SJSA1 (cell line): ENCODE measurements at places on chromosomes 1 and 21.

GRCh38 chr1:222057162-222057561, 315.3 kb upstream of the DUSP10 start:
- H3K36me3 ChIP-seq = no peaks in the 10 kb centered on the region
- no peak overlapping the region for H3K27ac ChIP-seq
- H3K4me3 ChIP-seq = no peak overlapping the region
- no peak for DNase-seq

DNA sequence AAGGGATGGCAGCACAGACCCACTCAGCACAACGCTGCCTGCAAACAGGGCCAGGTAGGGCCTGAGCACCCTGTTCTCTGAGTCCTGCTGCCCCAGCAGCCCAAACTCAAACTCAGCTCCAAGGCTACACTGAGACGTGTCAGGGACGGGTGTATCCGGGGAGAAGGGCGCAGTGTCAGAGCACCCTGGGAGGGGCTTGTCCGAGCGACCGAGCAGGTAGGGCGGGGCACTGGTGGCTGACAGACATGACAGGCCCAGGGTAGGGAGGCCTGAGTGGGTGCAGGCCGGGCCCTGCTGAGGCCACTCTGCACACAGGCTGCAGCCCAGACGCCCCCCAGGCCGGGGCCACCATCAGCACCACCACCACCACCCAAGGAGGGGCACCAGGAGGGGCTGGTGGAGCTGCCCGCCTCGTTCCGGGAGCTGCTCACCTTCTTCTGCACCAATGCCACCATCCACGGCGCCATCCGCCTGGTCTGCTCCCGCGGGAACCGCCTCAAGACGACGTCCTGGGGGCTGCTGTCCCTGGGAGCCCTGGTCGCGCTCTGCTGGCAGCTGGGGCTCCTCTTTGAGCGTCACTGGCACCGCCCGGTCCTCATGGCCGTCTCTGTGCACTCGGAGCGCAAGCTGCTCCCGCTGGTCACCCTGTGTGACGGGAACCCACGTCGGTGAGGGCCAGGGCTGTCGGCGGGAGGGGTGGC, 5.5 kb downstream of the SCNN1D start:
- DNase-seq = no peak
- H3K4me3 ChIP-seq = no peak overlapping the region
- H3K27me3 ChIP-seq = no peaks in the 10 kb centered on the region
- H3K36me3 ChIP-seq = peaks cover 2% of the 10 kb centered on the region; the same call in 1 of the 2 replicates
- peaks cover 25% of the 10 kb centered on the region for H3K4me1 ChIP-seq

DNA sequence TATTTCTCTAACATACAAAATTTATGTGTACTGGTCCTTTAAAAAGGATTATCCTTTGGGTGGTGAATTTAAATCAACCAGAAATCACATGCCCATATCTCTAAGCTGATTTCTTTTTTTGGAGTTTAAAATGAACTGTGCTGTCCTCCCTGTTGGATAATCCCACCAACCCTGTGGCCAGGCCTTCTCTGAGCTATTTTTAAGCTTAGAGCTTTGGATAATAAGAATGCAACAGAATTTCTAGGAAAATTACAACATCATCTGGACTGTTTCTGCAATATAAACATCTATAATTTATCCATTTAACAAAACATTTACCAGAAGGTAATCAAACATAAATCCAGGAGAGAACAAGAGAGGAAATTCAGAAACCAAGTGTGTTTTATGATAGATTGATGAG, 88.3 kb downstream of the LRRC40 start:
- H3K27me3 ChIP-seq = peaks cover 5% of the 10 kb centered on the region; the same call in 1 of the 2 replicates
- H3K4me3 ChIP-seq = no peak overlapping the region
- DNase-seq = no peak
- no peak overlapping the region for H3K27ac ChIP-seq

GRCh38 chr1:177170756-177171535, at the start of gene BRINP2:
TSS of gene BRINP2 (plus strand) at chr1:177170958. CDS start at chr1:177229877, 58,919 bp downstream.
- H3K36me3 ChIP-seq = no peaks in the 10 kb centered on the region
- no peak within 1 kb of the TSS for H3K27ac ChIP-seq
- H3K27me3 ChIP-seq = peaks cover 64% of the 10 kb centered on the region
- no peak within 1 kb of the TSS for H3K4me3 ChIP-seq
- DNase-seq = no peak
- peaks cover 3% of the 10 kb centered on the region; the same call in 1 of the 2 replicates for H3K4me1 ChIP-seq
